ENCODE measurements at places on chromosomes 7 and 10.

DNA sequence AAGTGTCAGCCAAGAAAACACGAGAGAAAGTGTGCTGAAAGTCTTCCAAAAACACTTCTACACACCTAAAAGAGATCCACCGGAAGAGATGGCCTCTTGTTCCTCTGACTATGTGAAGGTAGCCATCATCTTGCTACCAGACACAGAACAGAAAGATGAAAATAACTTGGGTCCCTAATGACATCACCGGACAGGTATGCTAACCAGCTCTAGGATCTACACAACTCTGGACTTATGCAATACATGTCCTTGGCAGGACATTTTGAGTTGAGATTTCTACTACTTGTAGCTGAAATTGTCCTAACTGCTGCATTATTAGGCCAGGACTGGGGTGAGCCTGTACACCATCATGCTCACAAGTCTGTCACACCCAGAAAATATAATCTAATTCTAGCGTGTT, 358.7 kb downstream of the ELMO1 start:
- no peak for DNase-seq

- DNase-seq: no peak
Observed at GRCh38 chr7:138662076-138662990, 38.8 kb downstream of the SVOPL start.

DNA sequence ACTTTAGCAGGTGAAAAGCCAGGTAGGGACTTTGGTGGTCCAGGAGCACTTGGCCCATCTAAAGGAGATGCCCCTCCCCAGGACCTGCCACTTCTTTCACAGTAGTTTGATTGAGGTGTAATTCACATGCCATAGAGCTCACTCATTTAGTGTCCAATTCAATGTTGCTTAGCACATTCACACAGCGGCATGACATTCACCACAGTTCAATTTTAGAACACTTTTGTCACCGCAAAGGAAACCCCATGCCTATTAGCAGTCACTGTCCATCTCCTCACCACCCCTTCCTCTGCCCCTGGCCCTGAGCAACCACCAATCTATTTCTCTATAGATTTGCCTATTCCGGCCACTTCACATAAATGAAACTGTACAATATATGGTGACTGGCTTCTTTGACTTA, 211.6 kb upstream of the ZMIZ1 start:
- no peak for DNase-seq

DNA sequence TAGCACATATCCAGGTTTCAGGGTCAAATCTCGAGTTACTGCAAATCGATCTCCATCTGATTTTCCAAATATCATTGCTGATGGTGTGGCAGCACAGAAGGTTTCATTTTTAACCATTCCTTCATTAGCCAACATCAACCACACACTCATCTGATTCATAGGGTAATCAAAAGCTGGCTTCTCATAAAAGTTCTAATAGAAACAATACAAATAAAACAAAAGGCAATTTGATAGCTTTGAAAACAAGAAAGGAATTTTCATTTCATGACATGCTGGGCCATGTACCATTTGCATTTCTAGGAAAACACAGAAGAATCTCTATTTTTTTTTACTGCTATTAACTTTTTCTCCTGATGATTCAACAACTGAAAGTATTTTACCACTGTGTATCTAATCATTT, 147.7 kb upstream of the SLC26A5 start:
- DNase-seq: no peak

DNA sequence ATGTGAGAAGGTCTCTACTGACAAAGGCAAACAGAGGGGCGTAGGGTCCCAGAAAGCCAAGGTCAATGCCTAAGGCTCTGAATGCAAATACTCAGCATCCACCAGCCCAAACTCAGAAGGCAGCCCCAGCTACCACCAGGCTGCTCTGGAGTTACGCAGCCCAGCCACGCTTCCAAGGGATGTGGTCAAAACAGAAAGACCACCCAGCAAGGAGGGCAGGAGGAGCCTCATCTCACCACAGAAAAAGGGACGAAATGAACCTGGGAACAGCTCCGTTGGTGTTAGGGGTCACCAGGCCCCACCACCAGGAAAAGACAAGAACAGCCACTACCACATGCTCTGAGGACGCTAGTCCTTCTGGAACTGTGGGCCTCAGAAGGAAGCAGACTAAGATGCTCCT, 65.1 kb downstream of the CTBP2 start:
- no peak for DNase-seq

DNA sequence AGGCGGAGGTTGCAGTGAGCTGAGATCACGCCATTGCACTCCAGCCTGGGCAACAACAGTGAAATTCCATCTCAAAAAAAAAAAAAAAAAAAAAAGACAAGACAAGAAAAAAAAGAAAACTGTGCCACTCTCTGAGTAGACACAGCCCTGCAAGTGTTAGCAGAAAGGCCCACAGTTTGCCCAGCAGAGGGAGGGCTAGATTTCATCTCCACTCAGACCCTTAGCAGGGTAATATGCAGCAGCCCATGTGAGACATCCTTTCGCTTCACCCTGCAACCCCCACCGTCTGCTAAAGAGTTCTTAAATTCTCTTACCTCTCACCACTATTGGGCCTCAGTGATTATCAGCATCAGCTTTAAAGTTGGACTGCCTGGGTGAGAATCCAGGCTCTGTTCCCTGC, 38.2 kb downstream of the CTNNA3 start:
- no peak for DNase-seq

- DNase-seq: peak; percentile 31
Observed at GRCh38 chr10:30639946-30640786, 10.6 kb upstream of the LYZL2 start.

- no peak for DNase-seq
Observed at GRCh38 chr10:128062881-128063563, 63.2 kb downstream of the MKI67 start.

DNA sequence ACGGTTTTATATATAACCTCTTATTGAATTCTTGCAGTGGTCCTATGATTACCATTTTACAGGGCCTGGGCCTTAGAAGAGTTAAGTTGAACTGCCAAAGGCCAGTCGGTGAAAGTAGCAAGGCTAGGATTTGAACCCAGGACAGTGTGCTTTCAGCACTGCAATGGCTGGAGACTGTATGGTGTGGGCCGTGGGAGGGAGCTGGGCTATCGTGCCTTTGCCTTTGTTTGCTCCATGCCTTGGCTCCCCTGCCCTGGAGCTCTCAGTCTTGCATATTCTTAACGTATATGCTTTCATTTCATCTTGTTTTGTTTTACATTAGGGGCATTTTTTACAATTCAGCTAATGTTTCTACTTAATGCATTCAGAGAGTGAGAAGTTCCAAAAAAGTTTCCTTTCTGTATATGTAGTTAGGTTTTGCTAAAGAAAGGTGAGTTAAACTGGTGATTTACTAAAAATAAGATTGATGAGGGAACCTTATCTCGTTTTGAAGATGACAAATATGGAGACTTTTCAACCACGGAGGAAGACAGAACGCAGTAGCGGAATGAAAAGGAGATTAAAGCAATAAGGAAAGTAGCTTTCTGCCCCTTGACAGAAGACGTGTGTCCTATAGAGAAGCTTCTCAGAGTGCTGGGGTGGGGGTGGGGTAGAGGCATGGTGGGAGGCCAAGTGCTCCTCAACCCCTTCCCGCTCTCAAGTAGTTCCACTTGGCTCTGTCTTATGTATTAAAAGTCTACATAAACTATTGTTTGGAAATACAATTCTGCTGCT, 82.5 kb downstream of the RTKN2 start:
- no peak for DNase-seq

DNA sequence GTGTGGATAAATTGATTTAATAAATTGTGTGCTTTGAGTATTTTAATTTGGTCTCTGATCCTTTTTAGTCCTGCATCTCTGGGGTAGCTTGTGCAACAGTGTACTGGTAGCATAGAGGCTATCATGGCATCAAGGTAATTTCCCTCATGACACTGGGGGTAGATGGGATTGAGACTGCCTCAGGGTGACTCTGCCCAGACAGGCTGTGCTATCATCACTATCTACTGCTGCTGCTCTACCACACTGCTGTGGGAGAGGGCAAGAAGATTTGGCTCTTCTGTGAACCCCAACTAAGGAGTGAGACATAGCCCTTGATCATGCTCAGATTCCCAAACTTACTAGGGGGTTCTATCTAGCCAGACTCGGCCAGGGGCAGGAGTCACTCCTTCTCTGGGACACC, 43.6 kb upstream of the JAZF1 start:
- DNase-seq: no peak

DNA sequence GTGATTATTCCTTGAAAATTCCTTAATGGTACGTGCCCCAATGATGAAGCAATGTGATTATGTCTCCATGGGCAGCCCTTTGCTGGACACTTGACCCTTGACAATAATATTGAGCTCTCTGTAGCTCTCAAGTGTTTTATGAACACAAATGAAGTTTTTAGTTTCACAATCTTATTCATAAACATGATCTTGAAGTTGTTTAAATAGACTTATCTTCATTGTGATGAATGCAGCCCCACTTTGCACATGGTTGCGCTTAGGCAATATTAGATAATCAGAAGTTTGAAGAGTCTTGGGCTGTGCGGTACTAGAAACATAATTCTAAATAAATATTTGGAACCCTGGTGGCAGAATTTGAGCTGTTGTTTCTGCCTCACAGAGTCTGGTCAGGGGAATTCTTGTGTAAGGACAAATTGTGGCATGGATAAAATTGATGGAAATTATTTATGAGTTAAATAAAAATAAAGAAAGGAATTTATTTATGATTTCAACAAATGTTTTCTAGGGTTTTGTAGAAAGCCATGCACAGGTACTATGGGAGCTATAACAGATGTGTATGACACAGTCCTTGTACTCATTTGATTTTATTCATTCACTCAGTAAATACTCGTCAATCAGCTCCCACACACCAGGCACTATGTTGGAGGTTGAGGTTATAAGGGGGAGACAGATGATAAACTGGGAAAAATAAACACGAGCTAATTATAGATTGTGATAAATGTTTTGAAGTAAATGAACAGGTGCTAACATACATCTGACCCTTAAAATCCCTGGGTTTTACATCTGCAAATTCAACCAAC, 217.9 kb downstream of the GALNT17 start:
- no peak for DNase-seq

DNA sequence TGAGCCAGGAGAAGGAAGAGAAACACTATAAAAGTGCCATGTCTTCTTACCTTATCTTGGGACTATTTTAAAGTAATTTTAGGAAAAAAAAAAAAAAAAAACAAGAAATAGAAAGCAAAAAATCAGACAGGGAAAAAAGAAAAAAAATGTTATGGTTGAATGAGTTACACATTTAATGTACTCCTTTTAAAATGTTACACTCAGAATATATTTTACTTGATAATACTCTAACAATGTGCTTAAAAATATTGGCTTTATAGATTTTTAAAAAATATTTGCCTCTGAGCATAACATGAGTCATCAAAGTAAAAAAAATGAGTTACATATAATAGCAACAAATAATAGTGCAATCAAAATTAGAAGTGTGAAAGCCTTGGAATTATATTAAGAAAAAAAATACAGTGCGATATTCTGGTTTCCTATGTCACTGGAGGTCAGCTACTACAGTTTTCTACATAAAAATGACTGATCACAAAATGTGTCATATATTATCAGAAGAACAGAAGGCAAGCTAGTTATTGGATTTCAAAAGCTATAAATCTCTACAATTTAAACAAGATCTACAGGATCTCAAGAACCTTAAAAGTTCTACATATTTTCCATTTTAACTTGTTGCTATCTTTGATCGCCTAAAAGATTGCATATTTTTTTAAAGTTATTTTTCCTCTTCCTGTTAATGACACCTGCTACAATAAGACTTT, 231.1 kb upstream of the CCDC6 start:
- DNase-seq: no peak

DNA sequence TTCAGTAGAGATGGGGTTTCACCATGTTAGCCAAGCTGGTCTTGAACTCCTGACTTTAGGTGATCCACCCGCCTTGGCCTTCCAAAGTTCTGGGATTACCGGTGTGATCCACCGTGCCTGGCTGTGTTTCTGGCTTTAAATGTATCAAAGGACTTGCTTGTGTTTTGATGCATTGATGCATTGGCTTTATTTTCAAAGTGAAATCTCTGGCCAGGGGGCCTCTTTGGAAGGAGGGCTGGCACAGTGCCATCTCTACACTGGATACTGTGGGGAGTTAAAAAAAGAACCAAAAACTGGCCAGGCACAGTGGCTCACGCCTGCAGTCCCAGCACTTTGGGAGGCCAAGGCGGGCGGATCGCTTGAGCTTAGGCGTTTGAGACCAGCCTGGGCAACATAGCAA, 16.0 kb downstream of the MNX1 start:
- no peak for DNase-seq

GRCh38 chr10:87092861-87093631, 1.6 kb downstream of the GLUD1 start:
- peak; percentile 42 for DNase-seq

DNA sequence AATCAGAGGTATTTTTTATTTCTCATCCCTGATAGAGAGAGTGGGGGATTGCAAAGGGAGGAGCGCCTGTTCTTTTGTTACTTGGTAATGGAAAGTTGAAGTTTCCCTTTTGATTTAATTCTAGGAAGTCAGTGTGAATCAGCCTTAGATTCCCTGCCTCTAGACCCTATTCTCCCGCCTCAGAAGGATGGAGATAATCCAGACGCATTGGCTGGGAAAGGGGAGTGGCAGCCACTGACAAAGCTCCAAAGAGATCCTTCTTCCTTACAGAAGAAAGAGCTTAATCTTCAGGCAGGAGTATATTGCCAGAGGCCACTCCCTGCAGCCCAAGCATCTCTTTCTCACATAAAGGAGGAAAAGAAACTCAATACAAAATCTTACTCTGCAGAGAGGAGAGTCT, 122.3 kb upstream of the GALNT17 start:
- DNase-seq: no peak

DNA sequence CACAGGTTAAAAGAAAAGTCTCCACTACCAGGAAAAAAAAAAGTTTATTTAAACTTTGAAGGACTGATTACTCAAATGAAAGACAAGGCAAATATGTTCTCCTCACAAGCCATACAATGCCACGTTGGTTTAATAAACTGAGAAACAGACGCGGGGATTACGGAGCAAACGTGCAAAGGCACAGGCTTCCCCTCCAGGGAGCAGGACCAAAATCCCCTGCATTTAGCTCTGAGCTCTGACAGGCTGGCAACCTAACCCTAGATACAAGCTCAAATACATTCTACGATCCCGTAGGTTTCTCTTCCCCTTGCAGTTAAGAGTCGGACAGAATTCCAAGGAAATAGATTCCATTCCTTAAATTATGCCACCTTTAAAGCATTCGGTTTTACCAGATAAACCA, 7.7 kb upstream of the GRB10 start:
- no peak for DNase-seq

- peak; percentile 61 for DNase-seq
Observed at GRCh38 chr10:78278058-78278404, 244.4 kb downstream of the RPS24 start.
